Stimulated activated CD4-positive, alpha-beta T cell treated with anti-CD3 and anti-CD28 coated beads, Interleukin-15, amount 100 ng/mL, for 24 hours (primary cell): ENCODE measurements at places on chromosomes 2 and 18.

DNA sequence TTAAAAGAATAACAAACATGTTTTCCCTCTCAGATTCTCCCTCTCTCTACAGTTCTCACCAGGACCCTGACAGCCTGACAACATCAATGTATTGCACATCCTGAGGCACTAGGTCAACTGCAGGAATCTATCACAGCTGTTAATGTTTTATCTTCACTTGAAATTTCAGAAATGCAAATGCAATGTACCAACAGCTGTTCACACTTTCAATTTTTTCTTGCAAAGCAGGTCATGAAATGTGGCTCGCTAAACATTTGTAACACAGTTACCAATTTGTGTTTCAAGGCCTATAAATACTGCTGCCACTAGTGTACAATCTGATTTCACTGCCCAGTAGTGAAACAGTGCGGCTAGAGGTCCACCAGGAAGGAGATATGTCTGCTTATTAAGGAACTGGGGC is 147.8 kb downstream of the EXOC6B start:
- DNase-seq = no peak

- DNase-seq = no peak
These were observed 44.2 kb upstream of the CDH7 start for GRCh38 chr18:65706646-65707045.

- DNase-seq = no peak
These were observed 74.9 kb upstream of the OTOF start for GRCh38 chr2:26552641-26553374.

GRCh38 chr2:63053081-63053888 is 2.7 kb downstream of the OTX1 start:
- peak; percentile 7 for DNase-seq

- no peak for DNase-seq
These were observed 39.4 kb downstream of the CLIP4 start for GRCh38 chr2:29154610-29155009.

DNA sequence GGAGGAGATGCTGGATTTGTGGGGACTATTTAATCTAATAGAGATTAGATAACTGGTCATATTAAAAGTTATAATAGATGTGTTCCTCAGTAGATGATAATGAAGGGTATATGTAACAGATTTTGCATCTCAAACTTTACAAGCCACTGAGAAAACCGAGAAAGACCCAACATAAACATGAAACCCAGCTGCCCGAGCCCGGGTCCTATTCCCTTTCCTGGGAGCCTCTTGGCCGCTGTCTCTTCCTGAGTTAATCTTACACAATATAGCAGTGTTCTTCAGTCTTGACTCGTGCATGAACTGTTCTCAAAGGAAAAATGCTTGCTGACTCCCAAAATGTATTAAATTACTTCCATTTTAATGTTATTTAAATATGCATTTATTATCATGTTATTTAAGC is 94.5 kb downstream of the COPS8 start:
- no peak for DNase-seq

- DNase-seq = no peak
These were observed 12.3 kb downstream of the ZEB2 start for GRCh38 chr2:144507441-144508171.

DNA sequence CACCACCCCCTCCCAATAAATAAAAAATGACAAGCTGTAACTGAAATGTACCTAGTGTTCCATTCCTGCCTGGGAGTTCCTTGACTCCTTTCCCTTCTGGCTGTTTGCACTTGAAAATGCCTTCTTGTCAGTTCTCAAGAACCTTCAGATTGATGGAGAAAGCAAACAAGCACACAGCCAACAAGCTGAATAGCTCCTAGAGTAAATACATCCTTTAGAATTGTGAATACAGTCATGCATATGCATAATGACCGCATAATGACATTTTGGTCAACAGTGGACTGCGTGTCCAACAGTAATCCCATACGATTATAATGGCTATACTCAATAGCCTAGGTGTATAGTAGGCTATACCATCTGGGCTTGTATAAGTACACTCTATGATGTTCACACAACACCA is 97.0 kb downstream of the LYPD6 start:
- DNase-seq = no peak

- no peak for DNase-seq
These were observed 24.0 kb downstream of the GAREM2 start for GRCh38 chr2:26196683-26197418.

DNA sequence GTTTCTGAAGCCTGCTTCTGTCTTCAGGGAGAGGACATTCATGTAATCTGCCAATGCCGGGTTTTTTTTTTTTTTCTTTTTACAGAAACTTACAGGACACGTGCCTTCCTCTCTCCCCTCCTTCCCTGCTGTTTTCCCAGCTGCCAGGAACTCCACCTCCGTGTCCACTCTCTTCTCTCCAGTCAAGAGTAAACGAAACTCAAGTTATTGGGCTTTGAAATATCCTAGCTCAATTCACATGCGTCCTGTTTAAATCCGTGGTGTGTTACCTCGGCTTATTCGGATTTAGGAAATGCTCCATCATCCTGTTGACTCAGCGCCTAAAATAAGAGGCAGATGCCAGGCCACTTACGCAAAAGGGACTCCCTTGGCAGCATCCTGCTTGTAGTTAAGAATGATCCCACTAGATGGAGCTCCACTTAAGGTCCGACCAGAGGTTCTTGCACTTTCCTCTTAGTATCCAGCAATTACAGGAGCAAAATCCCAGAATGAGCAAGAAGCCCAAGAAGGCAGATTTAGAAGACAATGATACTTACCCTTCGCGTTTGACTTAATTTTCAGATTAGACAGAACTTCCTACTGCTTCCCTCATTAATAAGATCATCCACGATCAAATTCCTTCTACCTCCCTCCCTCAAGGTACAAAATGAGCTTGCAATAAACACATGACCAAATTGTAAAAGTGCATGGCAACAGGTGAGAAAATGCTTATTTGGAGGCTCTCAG is 97.2 kb upstream of the ZCCHC2 start:
- peak; percentile 63 for DNase-seq

DNA sequence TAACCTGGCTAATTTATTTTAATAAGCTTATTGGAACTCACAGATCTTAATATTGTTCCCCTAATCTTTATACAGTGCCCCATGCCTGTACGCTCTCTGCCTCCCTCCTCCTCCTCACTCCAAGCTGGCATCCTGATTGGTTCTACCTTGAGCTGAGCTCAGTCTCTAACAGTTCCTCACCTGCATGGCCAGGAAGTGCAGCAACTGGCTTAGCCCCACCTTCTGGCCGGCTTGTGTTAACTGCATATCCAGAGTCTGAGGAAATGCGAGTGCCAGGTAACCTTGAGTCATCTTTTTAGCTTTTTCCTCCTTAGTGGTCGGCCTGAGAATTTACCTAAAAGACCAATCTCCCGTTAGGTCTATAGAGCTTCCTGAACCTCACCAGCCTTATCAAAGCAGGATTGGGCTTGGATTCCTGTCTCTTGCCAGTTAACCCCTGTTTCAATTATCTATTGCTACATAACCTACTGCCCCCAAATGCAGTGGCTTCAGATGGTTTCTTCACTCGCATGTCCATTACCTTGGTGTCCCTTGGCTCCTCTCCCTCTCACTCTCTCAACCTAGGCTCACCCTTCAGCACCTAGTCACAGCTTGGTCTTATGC is 89.5 kb upstream of the STK39 start:
- peak; percentile 69 for DNase-seq

- DNase-seq = peak; percentile 49
These were observed 14.7 kb downstream of the CFLAR start for GRCh38 chr2:201130524-201131186.

DNA sequence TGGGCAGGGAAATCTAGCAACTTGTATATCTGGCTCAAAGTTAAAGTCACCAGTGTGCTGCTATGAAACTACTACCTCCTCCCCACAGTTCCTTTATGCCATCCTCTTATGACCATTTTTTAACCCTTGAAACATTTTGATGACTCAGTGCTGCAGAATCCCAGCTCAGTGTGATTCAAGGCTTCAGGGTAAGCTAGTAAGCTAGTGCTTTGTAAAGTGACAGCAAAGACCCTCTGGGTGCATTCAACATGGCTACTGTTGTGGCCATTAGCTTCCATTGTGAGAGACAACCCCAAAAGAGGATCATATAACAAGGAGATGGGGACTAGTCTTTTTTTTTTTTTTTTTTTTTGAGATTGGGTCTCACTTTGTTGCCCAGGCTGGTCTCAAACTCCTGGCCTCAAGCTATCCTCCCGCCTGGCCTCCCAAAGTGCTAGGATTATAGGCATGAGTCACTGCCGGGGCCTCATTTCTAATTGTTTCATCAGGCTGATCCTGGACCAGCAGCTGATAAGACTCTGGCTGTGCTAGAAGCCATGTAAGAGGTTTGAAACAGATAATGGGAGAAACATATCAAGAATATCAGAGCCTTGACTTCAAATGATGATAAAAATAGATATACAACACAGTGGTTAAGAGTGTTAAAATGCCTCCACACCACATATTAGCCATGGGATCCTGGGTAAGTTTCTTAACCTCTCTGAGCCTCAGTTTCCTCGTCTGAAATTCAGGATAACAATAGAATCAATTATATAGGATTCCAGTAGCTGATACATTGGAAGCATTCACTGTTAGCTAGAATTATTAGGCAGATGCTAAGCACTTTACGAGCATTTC is 65.7 kb upstream of the RTN4 start:
- no peak for DNase-seq

DNA sequence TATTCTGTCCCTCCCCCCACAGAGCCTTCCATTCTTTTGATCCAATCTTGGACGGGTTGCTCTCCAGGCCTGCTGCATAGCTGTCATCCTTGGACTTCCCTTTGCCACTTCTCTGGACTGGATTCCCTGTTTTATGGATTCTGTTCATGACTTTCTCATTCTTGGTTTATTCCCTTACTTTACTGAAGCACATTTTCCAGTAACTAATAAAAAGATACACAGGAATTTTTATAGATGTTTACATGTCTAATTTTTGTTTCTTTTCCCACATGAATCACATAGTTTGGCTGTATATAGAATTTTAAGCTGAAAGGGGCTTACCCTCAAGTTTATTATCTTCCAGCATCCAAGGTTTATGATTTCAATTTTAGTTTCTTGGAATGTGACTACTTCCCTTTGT is 37.9 kb downstream of the GDF7 start:
- no peak for DNase-seq

DNA sequence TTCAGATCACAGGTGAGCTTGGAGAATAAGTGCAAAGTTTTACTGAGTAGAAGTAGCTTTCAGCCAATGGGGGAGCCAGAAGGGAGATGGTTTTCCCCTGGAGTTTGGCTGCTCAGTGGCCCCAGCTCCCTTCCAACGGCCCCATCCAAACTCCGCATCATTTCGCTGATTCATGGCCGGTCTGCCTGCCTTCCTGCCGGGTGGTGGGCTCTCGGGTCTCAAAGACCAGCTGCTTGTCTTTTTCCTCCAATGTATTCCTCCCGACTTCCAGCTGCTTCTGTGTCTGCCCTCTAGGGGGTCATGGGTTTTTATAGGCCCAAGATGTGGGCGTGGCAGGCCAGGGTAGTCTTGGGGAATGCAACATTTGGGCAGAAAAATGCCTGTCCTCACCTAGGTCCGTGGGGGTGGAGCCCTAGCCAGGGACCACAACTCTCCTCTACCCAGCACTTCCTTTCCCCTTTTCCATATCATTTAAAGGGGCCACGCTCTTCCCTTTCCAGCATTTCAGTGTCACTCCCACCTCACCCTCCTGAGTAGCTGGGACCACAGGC is 73.5 kb downstream of the MEX3C start:
- DNase-seq = no peak

- DNase-seq = no peak
These were observed 149.3 kb downstream of the EML6 start for GRCh38 chr2:54872780-54873179.

DNA sequence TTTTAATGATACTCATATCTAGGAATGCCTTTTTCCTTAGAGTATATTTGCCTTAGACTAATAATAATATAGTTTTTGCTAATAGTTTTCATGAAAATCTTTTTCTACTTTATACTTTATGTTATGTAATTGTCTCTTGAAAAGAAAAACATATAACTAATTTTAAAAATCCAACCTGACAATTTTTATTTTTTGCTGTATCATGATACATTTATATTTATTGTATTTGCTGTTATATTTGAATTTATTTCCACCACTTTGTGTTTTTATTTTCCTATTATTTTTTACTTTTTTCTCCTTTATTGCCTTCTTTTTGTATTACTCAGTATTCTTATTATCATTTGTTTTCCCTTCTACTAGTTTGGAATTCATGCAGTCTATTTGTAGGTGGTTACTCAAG is 85.4 kb downstream of the MBD5 start:
- DNase-seq = no peak

GRCh38 chr2:218381916-218382366 is at the start of gene SLC11A1:
Gene SLC11A1 (plus strand): TSS chr2:218382273. CDS start chr2:218382369, 96 bp downstream.
- no peak for DNase-seq

GRCh38 chr2:150572194-150572766 is 84.8 kb upstream of the RND3 start:
- DNase-seq = no peak

DNA sequence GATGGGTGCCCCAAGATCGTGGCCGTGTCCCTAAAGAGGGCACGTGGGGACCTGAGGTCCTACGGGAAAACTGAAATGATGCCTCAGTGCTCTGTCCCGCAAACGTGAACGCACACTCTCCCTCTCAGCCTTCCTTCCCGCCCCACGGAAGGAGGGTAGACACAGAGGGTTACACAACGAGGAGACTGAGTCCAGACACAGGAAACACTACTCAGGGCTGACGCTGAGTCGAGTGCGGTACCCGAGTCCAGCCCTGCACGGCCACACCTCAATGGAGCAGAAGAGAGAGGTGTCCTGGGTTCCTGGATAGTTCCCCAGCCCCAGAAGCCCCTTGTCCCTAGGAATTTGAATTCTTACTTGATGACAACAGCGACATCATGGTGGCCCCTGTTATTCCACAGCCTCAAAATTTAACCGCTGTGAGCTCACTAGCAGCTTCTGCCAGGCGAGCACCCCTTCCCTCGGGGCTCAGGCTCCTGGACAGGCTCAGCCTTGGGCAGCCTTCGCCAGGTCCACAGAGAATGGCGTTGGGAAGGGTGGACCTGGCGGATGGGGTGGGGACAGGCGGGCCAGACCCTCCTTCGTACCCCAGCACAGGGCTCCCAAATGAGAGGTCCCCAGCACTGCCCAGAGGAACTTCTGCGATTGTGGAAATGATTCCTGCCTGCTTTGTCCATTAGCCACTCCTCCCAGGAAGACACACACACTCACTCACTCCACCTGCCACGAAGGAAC is 980 bp upstream of the RNPEPL1 start:
- DNase-seq = peak; percentile 47

DNA sequence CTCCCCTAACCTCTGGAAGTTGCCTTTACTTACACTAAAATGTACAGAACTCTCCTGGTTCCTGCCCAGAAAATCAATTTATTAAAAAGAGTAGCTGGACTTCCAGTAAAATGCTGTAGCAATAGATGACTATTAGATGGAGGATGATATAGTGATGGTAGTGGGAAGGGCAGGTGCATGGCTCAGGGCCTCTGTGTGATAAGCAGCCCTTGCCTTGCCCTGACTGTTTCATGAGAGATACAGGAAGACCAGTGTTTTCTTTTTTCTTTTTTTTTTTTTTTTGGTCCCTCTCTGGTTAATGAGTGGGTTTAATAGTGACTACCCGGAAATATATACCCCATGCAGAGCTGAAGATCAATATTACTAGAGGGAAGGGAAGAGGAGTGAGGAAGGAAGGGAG is 48.7 kb upstream of the NEDD4L start:
- no peak for DNase-seq

- DNase-seq = peak; percentile 11
These were observed 57.7 kb upstream of the MAP4K3 start for GRCh38 chr2:39494784-39495251.
